ENCODE measurements at places on chromosomes 3 and 15. TPM values are rescaled to one million over a fixed set of nuclear protein-coding genes. Genes with fewer than 3 reads are reported as not detected.

SPSB4 gene
- total RNA-seq = 0.09 TPM

GOLGA8T gene
- 1.7 TPM for total RNA-seq

RAB6B gene
- 2.4 TPM for total RNA-seq

RFTN1 gene
- 4.0 TPM for total RNA-seq

PPP1R14D gene
- total RNA-seq = not detected

SAXO2 gene
- total RNA-seq = 3.2 TPM

SEMA3G gene
- 0.31 TPM for total RNA-seq

SELENOT gene
- total RNA-seq = 98.6 TPM

MESP2 gene
- total RNA-seq = 0.54 TPM

EPB42 gene
- not detected for total RNA-seq

CHCHD4 gene
- 38.3 TPM for total RNA-seq

ANKRD34C gene
- total RNA-seq = not detected

ADCY5 gene
- total RNA-seq = 0.44 TPM

EIF4E3 gene
- total RNA-seq = 3.4 TPM

ZNF860 gene
- 1.7 TPM for total RNA-seq

GOLGA6L7 gene
- not detected for total RNA-seq

DUOXA1 gene
- total RNA-seq = 0.14 TPM

EPHB1 gene
- total RNA-seq = not detected

MAPKAPK3 gene
- 25.6 TPM for total RNA-seq

ISL2 gene
- 4.7 TPM for total RNA-seq

KLHL24 gene
- 7.6 TPM for total RNA-seq

COX17 gene
- 131 TPM for total RNA-seq

MNS1 gene
- 2.5 TPM for total RNA-seq

MKRN2OS gene
- not detected for total RNA-seq

LRRC31 gene
- not detected for total RNA-seq

All from A549 treated with CORT108297 at 1 μM for 4 hours (cell line).